HTR-8/SVneo (cell line): ENCODE measurements at places on chromosomes 7 and 10.
A peak's percentile ranks its signal among the peaks of the same experiment; 100 is the strongest.

DNA sequence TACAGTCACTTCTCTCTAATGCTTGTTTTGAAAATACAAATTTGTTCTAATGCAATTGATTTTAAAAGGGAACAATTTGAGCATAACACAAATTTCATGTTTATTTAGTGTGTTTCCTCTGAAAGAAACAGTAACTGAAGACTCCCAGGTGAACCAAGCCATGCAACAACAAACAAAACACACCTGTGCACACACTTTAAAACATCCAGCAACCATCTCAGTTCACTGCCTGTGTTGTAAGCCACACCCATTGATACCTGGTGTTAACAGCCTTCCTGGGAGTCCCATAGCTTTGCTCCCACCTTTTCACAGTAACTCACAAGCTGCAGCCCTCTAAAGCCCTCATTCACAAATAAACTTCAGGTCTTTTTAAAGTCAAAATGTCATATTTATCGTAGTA, 89.3 kb downstream of the DOCK4 start:
- DNase-seq, result no peak

DNA sequence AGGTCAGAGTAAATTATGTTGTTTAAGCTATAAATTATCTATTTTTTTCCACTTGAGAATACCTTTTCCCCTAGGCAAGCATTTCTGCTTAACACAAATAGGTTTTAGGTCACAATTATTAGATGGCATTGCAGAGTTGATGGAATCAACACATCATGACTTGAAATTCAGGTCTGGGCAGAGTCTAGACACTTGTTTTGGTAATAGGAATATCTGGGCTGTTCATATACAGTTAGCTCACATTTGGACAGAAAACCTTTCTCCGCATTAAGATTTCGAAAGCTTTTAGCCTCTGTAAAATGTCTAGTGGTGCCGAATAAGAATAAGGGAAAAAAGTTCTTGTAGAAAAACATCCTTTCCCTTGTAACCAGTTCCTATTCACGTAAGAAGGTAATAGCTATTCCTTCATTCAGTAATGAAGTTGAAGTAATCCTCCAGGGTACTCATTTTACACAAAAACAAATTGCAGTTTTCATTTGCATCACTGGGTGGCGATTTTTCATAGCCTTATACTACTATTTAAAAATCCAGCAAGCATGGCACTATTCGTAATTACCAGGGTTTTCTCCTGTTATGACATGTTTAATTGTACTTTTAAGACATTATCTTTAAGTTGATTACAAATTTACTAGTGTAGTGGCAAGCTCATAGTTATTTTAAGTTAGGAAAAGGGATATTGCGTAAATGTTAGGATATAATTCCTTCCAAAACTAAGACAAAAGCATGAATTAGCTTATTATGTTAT, 37.0 kb downstream of the RPA3 start:
- DNase-seq, result peak; percentile 42

DNA sequence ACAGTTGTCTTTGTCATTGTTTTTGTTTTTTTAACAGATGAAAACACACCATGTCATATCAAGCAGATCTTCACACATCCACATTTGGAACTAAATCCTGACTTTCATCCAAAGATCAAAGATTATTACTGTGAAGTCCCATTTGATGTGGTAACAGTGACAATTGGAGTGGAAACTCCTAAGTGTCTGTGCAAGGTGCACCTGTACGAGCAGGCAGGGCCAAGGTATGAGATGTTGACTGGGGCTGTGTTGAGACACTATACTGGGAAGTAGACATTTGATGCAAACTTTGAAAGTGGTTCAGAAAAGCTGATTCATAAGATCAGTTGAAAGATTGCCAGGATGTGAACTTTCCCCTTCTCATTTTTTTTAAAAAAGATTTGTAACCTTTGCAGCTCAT, 152.3 kb downstream of the CPED1 start:
- DNase-seq, result no peak

- no peak for DNase-seq
Measured at GRCh38 chr10:116105264-116105663, 167.7 kb downstream of the GFRA1 start.

- DNase-seq, result no peak
Measured at GRCh38 chr10:101721806-101722205, 26.8 kb upstream of the FBXW4 start.

- DNase-seq, result no peak
Measured at GRCh38 chr7:151925446-151926335, 30.6 kb upstream of the GALNTL5 start.
